ENCODE measurements at places on chromosomes 3 and 15.

DNA sequence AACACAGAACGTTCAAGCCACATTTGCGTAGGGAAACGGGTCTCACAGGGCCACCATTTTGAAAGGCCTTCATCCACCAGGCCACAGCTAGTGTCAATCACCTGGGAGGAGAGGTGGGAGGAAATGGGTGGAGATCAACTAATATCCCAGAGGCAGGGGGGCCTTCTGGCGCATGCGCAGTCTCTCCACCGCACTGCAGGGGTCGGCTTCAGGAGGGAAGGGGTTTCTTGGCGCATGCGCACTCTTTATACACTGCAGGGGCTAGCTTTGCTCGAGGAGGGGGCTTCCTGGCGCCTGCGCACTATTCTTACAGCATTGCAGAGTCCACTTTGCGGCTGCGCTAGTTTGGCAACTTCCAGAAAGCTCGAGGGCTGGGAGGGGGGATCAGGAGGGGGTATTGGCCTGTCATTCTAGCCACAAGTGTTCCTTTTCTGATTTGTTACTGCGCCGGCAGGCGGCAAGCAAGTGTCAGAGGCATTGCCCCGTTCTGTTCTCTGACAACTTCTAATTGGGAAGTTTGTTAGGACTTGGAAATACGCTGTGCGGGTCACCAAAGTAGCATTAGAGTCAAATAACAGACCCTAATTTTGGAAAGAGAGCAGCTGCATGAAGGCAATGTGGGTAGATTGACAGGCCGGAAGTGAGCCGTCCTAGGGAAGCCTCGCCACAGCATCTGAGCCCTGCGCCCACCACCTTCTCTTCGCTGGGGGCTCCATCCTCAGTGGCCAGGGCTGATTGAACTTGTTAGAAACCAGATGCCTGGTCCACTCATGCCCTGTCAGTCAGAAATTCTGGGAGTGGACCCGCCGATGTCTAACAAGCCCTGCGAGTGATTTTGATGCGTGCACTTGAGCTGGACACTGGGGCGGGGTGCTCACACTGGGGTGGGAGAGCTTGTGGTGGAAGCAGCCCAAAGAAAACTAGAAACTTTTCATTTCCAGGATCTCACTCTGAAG lies 173.5 kb upstream of the NDN start:
- no peak for DNase-seq

DNA sequence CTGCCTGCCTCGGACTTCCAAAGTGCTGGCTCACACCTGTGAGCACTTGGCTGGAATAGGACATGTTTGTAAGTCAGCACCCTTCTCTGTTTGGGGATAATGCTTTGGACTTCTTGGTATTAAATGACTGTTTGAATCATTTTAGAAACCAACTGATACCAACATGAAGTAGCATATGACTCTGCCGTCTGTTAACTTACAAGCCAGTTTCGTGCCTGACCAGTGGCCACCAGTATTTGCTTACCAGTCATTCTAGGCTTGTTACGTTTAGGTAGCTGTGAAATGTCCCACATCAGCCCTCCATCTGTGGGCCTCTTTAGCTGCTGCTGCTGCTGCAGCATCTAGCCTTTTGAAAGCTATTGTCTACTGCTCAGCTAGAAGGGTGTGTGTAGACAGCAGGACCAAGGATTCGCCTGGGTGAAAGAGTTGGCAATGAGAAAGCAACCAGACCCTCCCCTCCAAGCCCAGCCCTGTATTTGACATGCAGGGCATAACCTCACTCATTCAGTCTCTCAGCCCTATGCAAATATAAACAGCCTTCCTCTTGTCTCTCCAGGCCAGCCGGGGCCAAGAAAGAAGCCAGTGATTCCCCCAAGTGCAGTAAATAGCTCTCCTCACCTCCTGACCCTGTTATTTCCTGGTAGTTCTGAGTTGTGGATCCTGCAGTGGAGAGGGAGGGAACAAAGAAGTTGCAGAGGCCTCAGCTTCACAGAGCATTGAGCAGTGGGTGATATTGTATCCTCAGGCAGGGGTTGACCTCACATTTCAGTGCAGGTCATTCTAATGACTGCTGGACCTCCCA lies 51.0 kb downstream of the NKIRAS1 start:
- peak; percentile 19 for DNase-seq

DNA sequence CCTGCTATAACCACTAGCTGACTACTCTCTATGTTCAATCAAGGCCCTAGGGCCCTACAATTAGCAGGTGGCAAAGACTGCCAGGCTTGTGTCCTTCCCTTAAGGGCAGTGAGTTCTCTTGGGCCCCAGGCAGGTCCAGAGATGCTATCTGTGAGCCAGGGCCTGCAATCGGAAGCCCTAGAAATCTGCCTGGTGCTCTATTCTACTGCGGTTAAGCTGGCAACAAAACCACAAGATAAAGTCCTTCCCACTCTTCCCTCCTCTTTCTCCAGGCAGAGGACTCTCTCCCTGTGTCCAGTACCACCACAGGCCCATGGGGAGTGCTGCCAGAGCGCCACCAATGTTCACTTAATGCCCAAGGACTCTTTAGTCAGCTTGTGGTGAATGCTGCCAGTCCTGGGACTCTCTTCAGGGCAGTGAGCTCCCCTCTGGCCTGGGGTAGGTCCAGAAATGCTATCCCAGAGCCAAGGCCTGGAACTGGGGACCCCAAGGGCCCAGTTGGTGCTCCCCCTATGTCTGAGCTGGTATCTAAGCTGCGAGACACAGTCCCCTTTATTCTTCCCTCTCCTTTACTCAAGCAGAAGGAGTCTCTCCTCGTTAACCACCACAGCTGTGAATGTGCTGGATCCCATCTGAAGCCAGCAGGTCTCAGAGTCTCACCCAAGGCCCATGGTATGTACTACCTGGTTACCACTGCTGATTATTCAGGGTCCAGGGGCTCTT lies 34.7 kb downstream of the XXYLT1 start:
- DNase-seq, result no peak

DNA sequence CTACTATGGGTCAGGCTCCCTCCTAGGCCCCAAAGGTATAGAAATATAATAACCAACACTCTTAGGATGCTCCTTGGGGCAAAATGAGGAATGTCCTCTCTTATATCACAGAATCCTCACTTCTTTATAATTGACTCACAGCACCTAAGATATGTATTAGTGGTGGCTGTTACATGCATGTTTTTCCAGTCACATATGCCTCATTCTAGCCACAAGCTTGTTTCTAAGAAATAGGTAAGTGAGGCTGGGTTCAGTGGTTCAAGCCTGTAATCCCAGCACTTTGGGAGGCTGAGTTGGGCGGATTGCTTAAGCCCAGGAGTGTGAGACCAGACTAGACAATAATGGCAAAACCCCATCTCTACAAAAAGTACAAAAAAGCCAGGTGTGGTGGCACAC lies 57.9 kb upstream of the PSMD6 start:
- DNase-seq, result no peak

DNA sequence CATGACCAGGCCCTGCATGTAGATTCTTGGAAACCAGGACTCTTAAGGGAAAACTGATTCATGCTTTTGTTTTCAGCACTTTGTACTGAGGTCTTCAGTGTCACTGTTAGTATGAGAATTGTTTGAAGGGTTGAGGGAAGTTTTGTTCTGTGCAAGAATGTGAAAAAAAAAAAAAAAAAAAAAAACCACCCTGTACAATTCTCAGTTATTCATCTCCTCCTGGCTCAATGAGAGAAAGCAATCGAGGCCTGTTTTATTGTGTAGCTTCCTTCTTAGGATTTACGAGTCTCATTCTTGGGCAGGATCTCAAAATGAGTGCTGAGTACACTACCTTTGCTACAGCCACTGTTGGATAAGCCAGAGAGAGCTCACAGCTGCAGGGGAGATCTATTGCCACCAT lies 469.5 kb downstream of the CNTN4 start:
- DNase-seq, result no peak

GRCh38 chr15:64767203-64767602 lies 8.2 kb downstream of the RBPMS2 start:
- no peak for DNase-seq

- no peak for DNase-seq
Measured at GRCh38 chr3:130411320-130411719, 65.8 kb downstream of the COL6A5 start.

GRCh38 chr3:195914648-195915473 lies 6.5 kb upstream of the TNK2 start:
- peak; percentile 95 for DNase-seq

- no peak for DNase-seq
Measured at GRCh38 chr15:83983634-83984458, 251.7 kb upstream of the GOLGA6L4 start.

DNA sequence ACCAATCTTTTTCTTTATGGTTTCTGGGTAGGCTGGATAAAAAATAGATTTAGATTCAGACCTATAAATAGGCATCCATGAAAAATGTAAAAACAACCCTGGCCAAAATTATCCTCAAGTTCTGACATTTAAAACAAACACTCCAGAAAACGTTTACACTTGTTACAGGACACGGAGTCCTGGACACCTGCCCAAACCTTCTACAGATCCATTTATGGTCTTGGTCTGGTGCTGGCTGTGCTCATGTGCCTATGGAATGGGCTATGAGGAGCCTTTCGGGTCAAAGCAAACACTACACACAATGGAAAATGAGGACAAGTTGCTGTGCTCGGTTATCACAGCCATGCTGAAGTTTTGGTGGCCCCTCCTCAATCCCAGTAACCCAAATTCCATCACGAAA lies 108.1 kb downstream of the PDZRN3 start:
- DNase-seq, result no peak

- no peak for DNase-seq
Measured at GRCh38 chr3:125431391-125431790, 56.3 kb upstream of the ZNF148 start.

DNA sequence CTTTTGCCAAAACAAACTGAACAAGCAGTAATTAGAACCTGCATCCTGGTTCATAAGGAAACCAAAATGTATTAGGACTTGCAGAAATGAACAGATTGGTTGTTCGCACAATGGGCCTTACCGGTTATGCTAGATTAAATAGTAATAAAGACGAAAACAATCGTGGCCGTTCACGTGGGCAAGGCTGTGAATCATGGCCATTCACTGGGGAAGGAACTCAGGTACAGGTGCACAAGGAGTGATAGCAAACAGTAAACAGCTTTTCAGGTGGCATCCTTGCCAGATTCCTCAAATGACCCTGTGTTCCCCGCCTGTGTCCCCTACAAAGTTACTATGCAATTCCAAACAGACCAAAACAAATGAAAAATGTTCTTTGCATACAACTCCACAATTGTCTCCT lies 8.2 kb downstream of the LRIG1 start:
- DNase-seq, result no peak

DNA sequence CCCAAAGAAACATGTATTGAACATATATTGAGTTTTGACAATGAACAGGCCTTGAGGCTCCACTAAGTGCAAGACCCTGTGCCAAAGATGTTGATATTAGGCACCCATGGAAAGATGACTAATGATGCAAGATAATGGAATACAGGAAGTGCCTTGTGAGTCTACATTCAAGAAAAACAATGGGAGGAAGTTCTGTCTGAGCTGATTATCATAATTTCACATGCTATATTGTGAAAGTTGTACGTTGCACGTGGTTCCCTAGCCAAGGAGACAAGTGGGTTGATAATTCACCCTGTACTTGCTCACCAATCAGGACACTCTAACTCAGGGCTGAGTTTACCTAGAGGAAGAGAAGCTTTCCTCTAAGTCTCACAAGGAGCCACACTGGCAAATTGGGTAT lies 186.9 kb upstream of the STAC start:
- no peak for DNase-seq

- DNase-seq, result no peak
Measured at GRCh38 chr3:100634493-100635272, 25.3 kb downstream of the ADGRG7 start.

- peak; percentile 8 for DNase-seq
Measured at GRCh38 chr3:179453967-179454366, 2.7 kb upstream of the GNB4 start.

GRCh38 chr3:56125358-56126005 lies 342.8 kb downstream of the ERC2 start:
- no peak for DNase-seq
